ENCODE measurements at places on chromosomes 16 and 17.

- no peak for DNase-seq
Measured at GRCh38 chr17:9221147-9221921, 200.0 kb downstream of the NTN1 start.

- no peak for DNase-seq
Measured at GRCh38 chr16:55836158-55836611, 3.3 kb upstream of the CES1 start.

GRCh38 chr17:75991396-75991795 is 9.3 kb upstream of the CDK3 start:
- no peak for DNase-seq

GRCh38 chr16:75491876-75492275 is 3.4 kb downstream of the CHST6 start:
- peak; percentile 52 for DNase-seq

- no peak for DNase-seq
Measured at GRCh38 chr16:81123092-81123852, 27.1 kb upstream of the GCSH start.

- DNase-seq = no peak
Measured at GRCh38 chr17:71104225-71104624, 934.9 kb downstream of the KCNJ2 start.

- no peak for DNase-seq
Measured at GRCh38 chr16:16989368-16989767, 481.4 kb downstream of the XYLT1 start.

GRCh38 chr17:33968350-33969044 is 286.6 kb upstream of the CCL2 start:
- no peak for DNase-seq

- DNase-seq = no peak
Measured at GRCh38 chr16:87240211-87241136, 76.7 kb downstream of the C16orf95 start.

- DNase-seq = peak; percentile 47
Measured at GRCh38 chr17:20116683-20117309, 107.6 kb downstream of the SPECC1 start.

- DNase-seq = no peak
Measured at GRCh38 chr16:4765511-4766474, 1.2 kb downstream of the ZNF500 start.

- no peak for DNase-seq
Measured at GRCh38 chr16:1381612-1382406, 30.1 kb downstream of the GNPTG start.

DNA sequence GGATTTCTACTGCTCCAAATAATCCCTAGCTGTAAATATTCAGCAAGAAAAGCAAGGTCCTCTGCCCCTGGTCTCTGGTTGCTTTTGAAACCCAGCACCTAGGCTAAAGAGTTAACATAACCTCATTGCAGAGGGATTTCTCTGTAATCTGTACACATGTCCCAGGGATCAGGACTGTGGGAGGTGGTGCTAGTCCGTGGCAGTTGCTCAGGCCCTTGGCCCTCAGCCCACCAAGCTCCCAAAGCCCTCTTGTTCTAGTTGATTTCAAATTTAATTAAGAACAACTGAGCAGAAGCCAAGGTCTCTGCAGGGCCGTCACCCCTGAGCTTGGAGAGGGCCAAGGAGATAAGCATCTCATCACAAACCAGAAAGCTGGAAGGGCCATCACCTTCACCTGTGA is 181.1 kb downstream of the SOX9 start:
- DNase-seq = no peak

- no peak for DNase-seq
Measured at GRCh38 chr16:83407928-83408327, 399.9 kb upstream of the HSBP1 start.

GRCh38 chr16:4624827-4625559 is 367 bp downstream of the MGRN1 start:
- DNase-seq = peak; percentile 32

DNA sequence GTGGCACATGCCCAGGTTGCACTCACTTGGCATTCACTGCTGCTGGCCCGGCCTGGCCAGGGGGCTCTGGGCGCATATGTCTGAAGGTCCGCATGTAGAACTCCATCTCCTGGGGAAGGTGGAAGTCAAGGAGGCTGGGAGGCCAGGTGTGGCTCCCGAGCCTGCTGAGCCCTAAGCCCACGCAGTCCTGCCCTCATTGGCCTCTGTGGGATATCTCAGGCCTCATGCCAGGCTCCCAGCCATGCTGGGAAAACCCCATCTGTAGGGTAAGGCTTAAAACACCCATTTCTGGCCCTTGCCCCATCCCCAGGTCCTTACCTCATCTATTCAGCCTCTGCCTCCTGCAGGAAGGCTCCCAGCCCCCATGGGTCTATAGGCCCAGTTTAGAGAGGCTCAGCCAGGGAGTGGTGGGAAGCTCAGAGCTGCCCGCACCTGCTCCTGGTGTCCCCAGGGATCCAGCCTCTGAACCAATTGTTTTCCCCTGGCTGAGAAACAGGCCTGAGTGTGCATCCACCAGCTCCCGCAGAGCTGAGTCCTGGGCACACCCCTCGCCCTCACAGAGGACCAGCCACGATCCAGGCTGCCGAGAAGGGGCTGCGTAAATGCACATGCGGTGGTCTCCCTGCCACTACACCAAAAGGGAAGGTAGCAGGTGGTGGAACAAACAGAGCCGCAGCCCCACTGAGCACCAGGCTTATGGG is 2.3 kb upstream of the TPPP3 start:
- no peak for DNase-seq

DNA sequence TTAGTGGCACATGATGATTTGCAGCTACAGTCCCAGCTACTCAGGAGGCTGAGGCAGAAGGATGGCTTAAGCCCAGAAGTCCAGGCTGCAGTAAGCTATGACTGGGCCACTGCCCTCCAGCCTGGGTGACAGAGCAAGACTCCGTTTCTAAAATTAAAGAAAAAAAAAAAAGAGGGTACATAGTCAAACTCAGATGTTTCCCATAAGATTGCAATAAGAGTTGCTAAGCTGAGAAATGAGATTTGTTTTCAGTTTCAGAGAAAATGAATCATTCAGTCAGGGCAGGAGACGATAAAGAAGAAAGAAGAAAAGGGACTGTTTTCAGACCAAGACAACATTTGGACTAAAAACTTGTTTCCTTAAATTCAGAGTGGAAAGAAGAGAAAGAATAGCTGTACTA is 30.2 kb upstream of the PHLPP2 start:
- no peak for DNase-seq
